AG20443 (cell line): ENCODE measurements at places on chromosomes 6 and 20.
A peak's percentile ranks its signal among the peaks of the same experiment; 100 is the strongest.

GRCh38 chr6:79223611-79224404 is 10.7 kb downstream of the HMGN3 start:
- DNase-seq: no peak

DNA sequence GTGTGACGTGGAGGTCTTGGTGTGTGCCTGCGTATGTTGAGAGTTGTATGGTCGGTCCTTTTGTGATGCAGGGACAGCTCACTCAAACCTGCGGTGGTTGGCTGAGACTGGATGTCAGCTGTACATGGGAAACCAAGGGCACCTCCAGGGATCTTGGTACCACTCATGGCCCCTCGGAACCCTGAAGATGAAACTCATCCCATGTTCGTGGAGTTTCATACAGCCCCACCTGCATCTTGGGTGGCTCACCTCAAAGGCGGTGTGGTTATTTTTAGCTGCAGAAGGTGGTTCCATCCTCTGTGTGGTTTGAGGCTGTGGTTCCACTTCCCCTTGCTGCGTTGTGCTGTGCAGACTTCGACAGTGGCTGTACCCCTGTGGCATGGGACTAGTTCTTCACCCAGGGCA is 52.6 kb upstream of the SLC22A1 start:
- DNase-seq: no peak

- DNase-seq: no peak
These were observed 266.3 kb downstream of the ERMARD start for GRCh38 chr6:170017603-170018320.

GRCh38 chr6:136031982-136032381 is 180.5 kb downstream of the PDE7B start:
- DNase-seq: peak; percentile 60

DNA sequence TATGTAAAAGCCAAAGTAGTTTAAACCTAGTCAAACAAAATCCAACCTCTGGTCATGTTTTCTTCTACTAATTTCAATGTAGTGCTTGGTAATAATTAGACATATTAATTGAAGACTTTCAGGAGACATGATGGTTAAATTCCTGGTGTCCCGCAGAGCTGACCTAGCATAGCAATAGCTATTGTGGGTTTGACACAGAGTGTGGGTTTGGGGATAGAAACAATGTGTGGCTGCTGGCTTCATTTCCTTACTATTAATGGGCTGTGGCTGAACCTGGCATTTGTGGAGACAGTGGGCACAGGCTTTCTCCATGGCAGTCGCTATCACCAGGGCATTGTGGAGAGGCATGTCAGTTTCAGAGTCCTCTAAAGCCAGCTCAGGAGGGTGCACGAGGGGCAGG is 54.1 kb upstream of the GGTLC1 start:
- DNase-seq: no peak

DNA sequence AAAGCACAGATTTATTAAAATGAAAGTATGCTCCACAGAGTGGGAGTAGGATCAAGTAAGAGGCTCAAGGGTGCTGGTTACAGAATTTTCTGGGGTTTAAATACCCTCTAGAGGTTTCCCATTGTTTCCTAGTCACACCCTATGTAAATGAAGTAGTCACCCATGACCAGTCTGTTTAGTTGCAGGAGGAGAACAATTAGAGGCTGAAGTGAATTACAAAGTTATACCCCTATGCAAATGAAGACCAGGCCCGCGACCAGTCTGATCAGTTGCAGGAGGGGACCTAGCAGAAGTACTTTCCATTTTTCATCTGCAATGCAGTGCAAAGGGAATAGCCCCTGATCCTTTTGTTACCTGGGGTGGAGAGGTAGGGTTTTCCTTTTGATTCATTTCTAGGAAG is 11.8 kb upstream of the FILIP1 start:
- no peak for DNase-seq
